ENCODE measurements at places on chromosomes 6 and 20. TPM values are rescaled to one million over a fixed set of nuclear protein-coding genes. Genes with fewer than 3 reads are reported as not detected.
A peak's percentile ranks its signal among the peaks of the same experiment; 100 is the strongest.

The NR2E1 gene
- not detected for polyA plus RNA-seq

The DCBLD1 gene
- 6.8 TPM for polyA plus RNA-seq

DNA sequence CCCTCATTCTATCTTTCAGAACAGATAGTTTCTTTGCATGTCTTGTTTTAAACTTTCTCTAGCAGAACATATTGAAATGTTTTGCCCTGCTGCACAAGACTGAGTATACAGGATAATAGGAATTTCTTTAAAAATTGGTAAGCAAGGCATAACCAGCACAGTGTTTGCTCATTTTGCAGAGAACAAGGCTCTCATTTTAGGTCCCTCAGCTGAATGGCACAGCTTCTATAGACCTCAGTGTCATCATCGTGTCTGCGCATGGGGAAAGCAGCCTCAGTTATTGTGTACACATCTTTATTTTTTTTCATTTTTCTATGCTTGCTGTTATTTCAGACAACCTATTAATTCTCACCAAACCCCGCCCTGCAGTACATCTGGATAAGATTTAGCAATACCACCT, 35.7 kb downstream of the TTI1 start:
- DNase-seq, result no peak

DNA sequence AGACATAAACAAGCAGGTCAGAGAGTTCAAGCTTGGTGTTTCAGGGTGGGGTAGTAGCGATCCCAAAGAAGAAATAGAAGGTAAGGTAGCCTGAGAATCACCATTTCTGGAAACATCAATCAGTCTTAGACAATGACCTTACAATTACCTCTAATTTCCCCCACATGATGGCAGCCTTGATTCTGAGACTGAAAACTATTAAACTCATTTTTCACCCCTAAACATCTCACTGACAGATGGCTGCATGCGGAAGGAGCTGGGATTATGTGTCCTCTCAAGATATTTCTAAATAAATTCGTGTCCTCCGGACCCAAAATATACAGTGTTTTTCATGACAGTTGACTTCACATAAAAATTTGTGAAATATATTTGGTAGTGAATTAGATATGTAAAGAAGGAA, 61.0 kb downstream of the KIF6 start:
- no peak for DNase-seq

- DNase-seq, result no peak
These were observed 129.0 kb downstream of the MMS22L start for GRCh38 chr6:97154015-97154414.

DNA sequence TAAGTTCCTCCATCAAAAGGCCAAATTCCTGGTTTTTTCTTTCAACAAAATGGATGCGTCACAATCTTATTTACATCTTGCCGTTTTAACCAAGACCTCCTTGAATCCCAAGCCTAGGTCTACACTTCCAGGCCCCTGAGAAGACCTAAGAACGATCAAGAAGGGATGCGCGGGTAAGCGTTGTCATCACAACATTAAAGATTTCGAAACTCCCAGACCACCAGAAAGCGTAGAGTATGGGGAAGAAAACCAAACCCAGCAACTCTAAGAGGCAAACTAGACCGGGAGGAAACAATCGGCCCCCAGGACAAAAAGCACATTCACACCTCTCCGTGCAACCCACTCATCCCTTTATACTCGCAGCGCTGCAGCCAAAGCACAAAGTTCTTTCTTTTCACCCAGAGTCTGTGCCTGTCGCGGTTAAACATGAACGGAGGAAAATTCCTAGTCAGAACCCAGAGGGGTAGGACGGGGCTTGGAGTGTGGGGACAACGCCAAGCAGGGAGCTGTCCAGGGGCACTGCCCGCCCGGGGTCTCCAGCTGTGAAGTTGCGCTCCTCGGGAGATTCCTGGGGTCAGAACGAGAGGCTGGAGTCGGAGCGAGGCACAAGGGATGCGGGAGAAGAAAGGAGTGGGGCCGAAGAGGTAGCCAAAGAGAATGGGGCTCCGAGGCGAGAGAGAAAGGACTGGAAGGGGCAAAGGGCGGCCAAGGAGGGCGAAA, 725 bp downstream of the OSER1 start:
- DNase-seq, result peak; percentile 40

GRCh38 chr6:44920952-44921491, 407.1 kb upstream of the RUNX2 start:
- no peak for DNase-seq

- no peak for DNase-seq
These were observed 43.1 kb upstream of the PHACTR3 start for GRCh38 chr20:59561228-59561605.

DNA sequence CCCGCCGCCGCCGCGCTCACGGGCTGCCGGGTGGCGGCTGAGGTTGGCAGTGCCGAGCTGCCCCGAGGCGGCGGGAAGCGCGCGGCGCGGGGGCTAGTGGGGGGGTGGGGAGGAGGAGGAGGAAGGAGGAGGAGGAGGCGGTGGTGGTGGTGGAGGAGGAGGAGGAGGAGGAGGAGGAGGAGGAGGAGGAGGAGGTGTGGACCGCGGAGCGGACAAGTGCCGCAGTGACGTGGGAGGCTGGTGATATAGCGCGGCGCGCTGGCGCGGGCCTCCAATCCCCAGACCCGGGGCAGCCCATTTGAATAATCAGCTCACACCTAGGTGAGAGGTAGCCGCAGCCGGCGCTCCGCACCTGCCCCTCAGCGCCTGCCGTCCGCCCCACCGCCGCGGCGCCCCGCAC, at the start of gene FOXA2:
TSS of gene FOXA2 (minus strand) at position 51 of the 400 bp plus-strand sequence. CDS start 294 bp downstream, outside the sequence.
- DNase-seq, result no peak

- peak; percentile 32 for DNase-seq
These were observed 71.1 kb downstream of the TASP1 start for GRCh38 chr20:13567663-13568062.

GRCh38 chr6:53066874-53067706, 1.9 kb downstream of the FBXO9 start:
- no peak for DNase-seq

- DNase-seq, result no peak
These were observed 3.2 kb downstream of the BACH2 start for GRCh38 chr6:90293319-90293953.

DNA sequence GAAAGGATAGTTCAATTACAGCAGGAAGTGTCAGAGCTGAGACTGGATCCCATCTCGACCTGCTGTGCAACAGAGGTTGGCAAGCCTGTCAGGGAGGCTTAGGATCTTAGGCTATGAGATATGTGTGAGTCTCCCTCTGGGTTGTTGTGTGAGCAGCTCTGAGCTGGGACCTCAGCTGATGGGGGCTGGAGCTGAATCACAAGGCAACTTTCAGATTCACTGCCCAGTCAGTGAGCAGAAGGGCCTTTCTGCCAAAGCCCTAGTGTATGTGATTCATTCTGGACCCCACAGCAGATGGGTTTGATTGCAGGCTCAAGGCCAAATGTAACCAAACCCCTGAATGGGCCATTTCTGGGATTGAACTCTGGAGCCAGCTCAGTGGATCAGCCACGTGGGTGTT, 4.5 kb downstream of the PI3 start:
- DNase-seq, result no peak

DNA sequence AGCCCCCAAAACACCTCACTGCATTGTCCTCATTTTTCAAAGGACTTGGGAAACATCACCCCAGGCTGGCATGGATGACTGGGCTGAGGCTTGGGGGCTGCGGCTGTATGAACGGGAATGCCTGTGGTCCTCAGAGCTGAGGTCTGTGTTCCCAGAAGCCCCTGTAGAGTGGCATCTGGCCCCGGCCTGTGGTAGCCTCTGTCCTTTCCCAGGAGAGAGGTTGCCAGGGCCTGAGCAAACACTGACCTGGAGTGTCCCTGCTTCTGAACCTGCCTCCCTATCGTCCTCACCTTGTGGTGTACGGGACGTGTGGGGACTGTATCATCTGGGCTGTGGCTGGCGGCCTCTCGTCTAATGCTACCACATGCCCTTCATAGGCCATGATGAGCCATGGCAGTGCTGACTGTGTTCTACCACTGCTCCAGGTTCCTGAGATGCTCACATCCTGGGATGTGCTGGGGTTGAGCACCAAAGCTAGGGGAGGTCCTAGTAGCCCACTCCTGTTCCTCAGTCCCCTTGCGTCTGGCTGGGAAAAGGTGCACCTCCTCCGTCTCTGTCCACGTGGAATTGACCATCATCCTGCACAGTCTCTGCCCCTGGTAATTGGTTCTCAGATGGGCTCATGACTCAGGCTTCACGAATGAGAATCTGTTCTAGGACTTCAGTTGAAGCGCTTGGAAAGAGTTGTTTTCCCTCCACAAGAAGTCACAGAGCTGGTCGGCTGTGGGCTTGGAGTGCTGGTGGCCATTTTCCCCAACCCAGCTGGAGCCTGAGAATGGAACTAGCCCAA, 27.6 kb downstream of the PHACTR3 start:
- no peak for DNase-seq

- DNase-seq, result no peak
These were observed 1379.2 kb upstream of the DEFB115 start for GRCh38 chr20:29878281-29878741.

- DNase-seq, result no peak
These were observed 315.1 kb downstream of the UBE3D start for GRCh38 chr6:82750556-82750955.

All from muscle of leg (tissue), 16 donors.